ENCODE measurements at places on chromosomes 4 and X. TPM values are rescaled to one million over a fixed set of nuclear protein-coding genes. Genes with fewer than 3 reads are reported as not detected.

DNA sequence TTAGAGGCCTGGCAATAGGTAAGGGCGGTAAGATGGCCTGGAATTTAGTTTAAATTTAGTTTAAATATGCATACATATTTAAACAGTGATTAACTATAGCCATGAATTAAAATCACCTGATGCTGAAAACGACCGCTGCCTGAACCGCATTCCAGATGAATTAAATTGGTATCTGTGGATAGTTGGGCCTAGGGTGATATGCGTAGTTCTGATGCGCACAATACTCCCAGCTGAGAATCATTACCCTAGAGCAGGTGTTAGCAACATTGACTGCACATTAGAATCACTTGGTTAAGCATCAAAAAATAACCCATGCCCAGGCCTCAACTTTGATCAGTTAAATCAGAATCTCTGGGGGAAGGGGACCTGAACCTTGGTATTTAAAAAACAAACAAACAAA is 432.4 kb downstream of the GBA3 start:
- DNase-seq: no peak

GRCh38 chr4:142581881-142582280 is 264.2 kb downstream of the INPP4B start:
- DNase-seq: no peak

AKAP14 gene
- not detected for total RNA-seq

DNA sequence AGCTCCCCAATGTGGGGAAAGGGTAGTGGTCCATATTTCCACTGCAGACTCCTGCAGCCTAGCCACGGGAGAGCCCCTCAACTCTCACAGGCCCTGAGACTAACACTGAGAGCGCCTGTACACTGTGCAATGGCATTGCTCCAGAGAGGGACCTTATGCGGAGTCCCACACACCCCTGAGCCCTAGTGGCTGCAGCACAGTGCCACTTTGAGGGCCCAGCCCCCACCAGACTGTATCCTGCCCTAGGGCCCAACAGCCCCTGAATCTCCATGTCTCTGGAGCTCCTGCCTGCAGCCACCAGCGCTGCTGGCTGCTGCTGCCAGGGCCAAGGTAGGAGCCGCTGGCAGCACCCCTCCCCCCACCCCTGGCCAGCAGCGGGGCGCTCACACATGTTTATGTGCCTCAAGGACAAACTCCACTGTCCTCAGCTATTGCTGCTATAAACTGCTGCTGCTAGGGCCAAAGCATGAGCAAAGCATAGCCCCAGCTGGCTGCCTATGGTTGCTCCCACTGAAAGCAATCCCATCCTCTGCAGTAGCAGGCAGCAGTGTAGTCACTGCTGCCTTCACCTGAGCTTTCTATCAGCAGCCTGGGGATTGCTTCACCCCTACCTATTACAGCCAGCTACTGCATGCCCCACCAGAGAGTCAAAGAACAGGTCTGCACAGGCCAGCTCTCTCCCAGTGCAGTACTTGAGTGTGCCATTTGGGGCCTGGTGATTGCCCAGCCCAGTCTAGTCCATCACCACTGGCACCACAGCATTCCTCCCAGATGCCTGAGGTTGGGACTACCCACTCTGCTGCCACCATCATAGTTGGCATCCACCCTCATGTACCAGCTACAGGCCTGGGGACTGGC is 24.3 kb downstream of the TMEM154 start:
- DNase-seq: no peak

- peak; percentile 6 for DNase-seq
Observed at GRCh38 chr4:4519297-4519894, 22.5 kb downstream of the STX18 start.

DNA sequence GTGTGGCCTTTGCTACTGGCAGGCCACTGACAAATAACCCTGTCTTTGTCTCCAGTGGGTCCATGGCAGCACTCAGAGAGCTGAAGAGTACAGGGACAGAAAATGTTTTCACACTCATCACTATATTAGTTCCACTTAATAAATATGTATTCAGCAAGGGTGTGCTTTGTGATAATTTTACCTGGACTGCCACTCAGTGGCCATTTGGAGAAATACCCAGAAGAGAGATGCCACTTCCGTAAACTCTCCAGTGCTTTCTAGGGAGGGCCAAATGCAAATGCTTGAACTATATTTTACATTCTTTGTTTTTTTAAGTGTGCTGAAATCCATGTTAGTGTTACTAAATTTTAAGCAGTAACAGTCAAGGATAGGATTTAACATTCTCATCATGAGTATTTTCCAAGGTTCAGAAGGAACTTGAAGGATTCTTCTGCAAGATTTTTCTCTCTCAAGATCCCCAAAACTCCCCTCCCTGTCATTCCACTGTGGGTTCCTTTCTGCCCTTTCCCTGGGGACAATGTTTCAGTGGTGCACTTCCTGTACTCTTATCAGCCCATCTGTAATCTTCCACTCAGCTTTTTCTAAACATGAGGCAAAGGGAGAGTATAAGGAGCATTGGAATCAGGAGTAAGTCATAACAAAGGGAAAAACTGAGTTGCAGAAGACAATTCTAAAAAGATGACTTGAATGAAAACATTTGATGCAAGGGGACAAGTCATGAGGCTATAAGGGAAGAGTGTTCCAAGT is 46.0 kb downstream of the TFDP3 start:
- no peak for DNase-seq

- DNase-seq: no peak
Observed at GRCh38 chr4:113328514-113328913, 279.1 kb downstream of the ANK2 start.

- no peak for DNase-seq
Observed at GRCh38 chrX:119990556-119991004, 47.0 kb upstream of the NKAP start.

SHROOM3 gene
- total RNA-seq: 22.5 TPM

DNA sequence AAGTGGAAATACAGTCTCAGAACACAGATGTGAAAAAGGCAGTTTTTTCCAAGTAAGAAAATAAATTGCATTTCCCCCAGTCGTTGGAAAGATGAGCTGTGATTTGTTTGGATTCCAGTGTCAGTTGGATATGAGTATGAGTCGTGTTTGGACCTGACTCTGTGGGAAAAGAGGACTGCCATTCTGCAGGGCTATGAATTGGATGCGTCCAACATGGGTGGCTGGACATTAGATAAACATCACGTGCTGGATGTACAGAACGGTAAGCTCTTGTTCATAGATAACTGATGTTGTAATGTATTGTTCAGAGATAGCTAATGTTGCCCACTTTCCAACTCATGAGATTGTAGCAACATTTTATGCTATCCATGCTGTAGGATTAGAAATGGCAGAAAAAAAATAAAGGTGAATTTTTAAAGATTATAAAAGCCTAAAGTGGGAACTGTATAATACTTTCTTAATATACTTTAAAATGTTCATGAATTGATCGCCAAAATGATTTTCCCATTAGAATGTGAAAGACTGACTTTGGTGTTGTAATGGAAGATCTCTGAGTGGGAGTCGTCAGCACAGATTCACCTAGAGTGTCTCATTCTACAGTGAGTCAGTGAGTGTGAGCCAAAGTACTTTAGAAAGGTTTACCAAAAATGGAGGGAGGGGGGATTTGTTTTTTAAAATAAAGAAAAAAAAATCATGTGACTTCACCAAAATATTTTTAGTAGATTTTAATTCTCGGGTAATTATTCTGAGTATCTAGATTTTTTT is 178.7 kb downstream of the DCTD start:
- DNase-seq: no peak

F9 gene
- total RNA-seq: not detected

- DNase-seq: no peak
Observed at GRCh38 chr4:110208419-110208818, 10.0 kb upstream of the ELOVL6 start.

DNA sequence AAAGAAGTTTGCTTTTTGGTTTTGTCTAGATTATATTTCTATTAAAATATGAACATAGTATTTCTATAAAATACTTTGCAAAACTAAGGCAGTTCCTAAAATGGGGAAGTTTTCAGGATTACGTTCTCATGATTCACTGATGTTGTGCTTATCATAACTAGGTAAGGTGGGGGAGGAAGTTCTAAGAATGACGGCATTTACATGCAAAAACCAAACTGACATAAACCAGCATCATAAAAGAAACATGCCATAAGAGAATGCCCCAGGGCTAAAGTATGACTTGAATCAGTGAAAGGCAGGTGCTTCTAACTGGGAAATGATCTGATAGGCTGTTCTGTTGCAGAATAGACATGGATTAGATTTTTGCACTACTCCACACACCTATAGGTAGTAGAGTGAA is 204.7 kb upstream of the JADE1 start:
- DNase-seq: no peak

- DNase-seq: no peak
Observed at GRCh38 chrX:71175531-71175930, 30.9 kb downstream of the NLGN3 start.

GRCh38 chr4:184147858-184148737 is 69.6 kb downstream of the ENPP6 start:
- DNase-seq: no peak

GRCh38 chrX:66579219-66579618 is 59.7 kb downstream of the EDA2R start:
- DNase-seq: no peak

DNA sequence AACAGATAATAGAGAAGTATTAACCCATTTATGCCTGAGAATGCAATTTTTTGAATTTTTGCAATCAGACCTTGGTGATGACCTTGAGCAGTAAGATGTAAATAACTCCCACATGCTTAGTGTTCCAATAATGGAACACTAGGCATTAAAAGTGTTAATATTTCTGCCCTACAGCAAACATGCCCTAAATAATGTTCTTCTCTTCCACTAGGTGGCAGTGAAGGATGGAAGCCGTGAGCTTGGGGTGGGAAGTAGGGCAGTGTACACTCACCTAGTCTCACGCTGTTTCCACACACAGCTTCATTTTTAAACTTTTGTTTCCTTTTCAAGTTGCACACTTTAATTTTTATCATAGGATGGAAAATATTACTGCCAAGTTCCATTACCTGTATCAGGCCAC is 613.1 kb upstream of the HS3ST1 start:
- no peak for DNase-seq

- no peak for DNase-seq
Observed at GRCh38 chr4:153791746-153792617, 3.1 kb upstream of the SFRP2 start.

- no peak for DNase-seq
Observed at GRCh38 chr4:185838104-185838452, 26.1 kb upstream of the SORBS2 start.

DNA sequence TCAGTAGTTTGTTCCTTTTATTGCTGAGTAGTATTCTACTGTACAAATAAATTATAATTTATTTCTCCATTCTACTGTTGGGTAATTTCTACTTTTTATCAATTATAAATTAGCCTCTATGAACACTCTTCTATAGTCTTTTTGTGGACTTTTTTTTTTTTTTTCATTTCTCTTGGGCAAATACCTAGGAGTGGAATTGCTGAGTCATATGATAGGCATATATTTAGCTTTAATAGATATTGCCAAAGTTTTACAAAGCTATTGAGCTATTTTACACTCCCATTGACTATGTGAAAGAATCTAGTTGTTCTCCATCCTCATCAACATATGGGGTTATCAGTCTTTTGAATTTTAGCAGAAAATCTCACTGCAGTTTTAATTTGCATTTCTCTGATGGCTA is 12.6 kb downstream of the NYX start:
- no peak for DNase-seq

DNA sequence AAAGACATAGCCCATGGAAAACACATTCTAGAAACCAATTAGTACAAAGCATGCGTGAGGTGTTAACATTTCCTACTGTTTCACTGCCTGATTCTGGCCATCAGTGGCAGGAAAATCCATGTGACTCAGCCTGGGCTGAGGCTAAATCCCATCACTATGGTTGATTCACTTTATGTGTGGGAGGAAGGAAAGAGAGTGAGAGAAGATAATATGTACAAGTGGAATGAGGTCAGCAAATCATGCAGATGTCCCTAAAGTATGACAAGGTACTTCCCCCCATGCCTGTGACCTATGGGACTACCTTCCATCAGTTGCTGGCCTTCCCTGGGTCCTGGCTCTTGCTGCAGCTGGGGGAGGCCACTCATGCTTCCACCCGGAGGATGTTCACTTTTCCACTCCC is 64.2 kb upstream of the MAP3K15 start:
- no peak for DNase-seq

DNA sequence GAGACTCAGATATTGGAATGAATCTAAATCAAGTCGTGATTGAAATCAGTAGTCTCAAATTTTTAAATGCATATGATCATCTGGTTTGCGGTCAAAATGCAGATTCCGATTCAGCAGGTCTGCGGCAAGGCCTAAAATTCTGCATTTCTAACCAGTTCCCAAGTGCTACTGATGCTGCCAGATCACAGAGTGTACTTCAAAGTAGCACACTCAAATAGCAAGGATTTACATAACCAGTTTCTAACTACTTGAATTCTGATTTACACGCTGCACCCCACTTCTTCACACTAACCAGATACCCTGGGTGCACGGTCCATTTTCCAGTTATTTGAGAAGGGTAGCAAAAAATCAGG is 752 bp downstream of the MBTPS2 start:
- no peak for DNase-seq

DNA sequence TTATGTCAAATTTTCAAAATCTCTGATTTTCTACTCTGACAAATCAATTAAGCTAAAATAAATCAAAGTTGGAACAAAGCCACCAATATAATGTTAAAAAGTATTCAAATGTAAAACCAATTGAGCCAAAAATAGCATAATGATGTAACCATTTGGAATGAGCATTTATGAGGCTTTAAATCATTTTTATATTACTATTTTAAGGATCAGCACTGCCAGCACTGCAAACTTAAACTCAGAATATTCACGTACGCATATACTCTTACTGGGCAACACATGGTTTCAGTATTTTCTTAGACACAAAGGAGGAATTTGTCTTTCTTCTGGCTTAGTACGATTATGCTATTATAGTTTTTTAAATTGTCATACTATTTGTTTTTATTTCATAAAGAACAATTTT is 52.2 kb downstream of the AFAP1 start:
- DNase-seq: no peak

GRCh38 chr4:153142700-153143438 is 61.4 kb upstream of the TRIM2 start:
- peak; percentile 68 for DNase-seq

SPANXD gene
- not detected for total RNA-seq

DNA sequence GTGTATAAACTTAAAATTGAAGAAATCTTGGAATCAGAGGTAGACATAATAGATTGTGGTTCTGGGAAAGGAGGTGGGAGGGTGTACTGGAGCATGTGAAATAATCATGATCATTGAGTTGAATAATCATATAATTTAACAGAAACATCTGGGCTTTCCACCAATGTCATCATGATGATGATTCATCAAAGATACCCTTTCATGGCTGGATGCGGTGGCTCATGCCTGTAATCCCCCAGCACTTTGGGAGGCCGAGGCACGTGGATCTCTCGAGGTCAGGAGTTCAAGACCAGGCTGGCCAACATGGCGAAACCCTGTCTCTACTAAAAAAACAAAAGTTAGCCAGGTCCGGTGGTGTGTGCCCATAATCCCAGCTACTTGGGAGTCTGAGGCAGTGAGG is 6.7 kb upstream of the RUFY3 start:
- no peak for DNase-seq
